Psoas muscle (tissue), 8 donors: ENCODE measurements at places on chromosomes 7 and 10.
A peak's percentile ranks its signal among the peaks of the same experiment; 100 is the strongest.

GRCh38 chr10:132906836-132907235 is 35.5 kb downstream of the CFAP46 start:
- DNase-seq: peak; percentile 30

- no peak for DNase-seq
Observed at GRCh38 chr7:142000244-142000643, 4.6 kb downstream of the MGAM start.

DNA sequence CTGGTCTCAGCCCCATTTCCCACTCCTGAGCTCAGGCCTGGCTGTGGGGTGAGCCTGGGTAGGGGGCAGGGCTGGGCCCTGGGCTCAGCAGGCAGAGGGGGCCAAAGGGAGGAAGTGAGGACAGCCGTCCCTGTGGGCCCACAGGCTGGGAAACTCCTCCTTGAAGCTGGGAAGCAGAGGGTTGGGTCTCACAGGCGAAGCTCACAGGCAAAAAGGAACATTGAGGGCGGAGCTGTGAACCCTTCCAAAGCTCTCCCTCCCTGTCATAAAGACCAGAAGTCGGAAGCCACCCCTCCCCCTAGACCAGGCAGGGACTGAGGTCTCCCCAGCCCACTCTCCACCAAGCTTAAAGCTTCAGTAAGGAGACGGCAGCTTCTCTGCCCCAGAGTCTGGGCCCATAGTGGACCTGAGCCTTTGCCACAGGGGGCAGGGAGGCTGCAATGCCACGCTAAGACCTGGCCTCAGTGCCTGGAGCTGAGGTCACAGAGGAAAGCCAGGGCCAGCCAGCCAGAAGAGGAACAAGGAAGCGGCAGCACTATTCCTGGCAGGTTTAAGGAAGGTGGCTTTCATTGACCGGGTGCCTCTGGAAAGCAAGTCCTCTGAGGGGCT is 1.0 kb upstream of the KCP start:
- no peak for DNase-seq

DNA sequence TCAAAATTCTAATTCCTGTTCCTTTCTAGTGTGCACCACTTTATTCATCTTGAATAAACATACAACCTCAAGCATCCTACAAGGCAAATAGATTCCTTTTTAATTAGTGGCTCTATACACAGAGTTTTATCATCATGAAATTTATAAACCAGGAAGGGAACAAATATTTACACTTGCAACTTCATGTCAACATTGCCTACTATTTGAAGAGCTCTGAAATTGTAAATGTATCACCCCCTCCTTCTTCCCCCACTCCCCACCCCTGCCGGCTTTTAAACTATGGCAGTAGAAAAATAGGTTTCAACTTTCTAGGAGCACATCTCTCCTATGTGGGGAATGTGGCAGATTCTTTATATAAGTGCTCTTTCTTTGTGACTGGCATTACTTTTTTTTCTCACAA is 49.6 kb downstream of the KAT6B start:
- DNase-seq: no peak

DNA sequence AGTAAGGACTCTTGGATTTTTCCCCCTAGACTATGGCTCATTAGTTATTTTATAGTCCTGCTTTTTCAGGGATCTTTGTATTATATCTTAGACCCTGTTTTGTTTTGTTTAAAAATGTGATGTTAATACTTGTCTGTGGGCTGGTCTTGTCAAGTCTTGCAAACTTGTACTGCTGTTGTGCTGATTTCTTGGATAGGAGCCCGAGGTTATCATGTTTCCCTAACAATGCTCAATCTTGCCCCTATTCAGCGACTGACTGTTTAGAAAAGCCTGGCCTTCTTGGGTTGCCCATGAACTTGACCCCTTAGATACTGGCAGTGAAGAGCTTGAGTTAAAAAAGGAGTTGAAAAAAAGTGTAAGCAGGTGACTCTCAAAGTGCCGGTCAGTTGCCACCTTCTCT is 115.7 kb downstream of the KIAA1217 start:
- DNase-seq: no peak

GRCh38 chr7:80950550-80950967 is 31.7 kb upstream of the SEMA3C start:
- DNase-seq: no peak

DNA sequence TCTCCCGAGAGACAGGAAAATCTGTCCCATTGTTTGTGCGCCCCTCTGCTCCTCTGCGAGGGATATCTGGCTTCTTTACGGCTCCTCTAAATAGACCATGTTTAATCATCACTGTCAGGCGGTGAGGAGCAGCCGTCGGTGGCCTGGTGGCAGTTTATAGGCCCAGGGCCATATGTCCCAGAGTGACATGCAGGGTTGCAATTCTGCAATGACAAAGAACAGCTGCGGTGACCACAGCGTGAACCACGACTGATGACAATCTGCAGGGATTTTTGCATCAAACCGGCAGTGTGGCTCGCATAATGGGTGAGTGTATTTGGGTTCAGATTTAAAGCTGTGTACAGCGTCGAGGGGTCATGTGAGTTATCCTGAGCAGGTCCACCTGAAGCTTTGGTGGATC is 41.5 kb downstream of the GATA3 start:
- DNase-seq: no peak

- no peak for DNase-seq
Observed at GRCh38 chr7:68785036-68785435, 813.2 kb upstream of the AUTS2 start.

DNA sequence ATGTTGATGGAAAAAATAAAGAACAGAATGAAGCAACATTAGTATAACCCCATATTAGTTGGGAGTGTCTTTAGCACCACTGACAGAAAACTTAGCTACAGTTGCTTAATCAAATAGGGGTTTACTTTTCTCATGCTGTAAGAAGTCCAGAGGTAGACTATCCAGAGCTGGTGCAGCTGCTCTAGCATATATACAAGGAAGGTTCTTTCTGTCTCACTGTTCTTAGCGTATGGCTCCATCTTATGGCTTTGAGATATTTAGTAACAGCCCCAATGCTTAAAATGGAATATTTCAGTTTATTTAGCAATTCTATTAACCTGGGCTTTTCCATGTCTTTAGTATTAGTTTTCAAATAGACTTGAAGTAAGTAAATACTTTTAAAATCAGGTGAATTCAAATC is 15.2 kb upstream of the WNT2 start:
- DNase-seq: no peak

GRCh38 chr10:49484486-49485235 is 54.3 kb downstream of the ERCC6 start:
- DNase-seq: no peak

DNA sequence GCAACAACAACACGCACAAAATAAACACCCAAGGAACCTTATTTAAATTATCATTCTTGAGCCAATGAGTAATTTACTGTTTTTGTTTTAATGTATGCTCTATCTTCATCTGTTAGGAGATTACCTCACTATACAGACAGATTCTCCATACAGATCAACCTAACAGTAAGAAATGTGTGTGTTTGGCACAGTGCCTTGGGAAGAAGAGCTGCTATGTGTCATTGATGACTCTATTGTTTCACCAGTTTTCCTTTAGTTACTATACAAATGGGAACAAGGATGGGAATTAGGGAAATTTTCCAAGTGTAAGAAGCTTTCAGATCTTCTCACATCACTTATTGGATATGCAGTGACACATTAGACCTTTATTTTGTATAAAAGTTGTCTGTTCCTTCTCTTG is 640.3 kb downstream of the NRG3 start:
- DNase-seq: no peak

DNA sequence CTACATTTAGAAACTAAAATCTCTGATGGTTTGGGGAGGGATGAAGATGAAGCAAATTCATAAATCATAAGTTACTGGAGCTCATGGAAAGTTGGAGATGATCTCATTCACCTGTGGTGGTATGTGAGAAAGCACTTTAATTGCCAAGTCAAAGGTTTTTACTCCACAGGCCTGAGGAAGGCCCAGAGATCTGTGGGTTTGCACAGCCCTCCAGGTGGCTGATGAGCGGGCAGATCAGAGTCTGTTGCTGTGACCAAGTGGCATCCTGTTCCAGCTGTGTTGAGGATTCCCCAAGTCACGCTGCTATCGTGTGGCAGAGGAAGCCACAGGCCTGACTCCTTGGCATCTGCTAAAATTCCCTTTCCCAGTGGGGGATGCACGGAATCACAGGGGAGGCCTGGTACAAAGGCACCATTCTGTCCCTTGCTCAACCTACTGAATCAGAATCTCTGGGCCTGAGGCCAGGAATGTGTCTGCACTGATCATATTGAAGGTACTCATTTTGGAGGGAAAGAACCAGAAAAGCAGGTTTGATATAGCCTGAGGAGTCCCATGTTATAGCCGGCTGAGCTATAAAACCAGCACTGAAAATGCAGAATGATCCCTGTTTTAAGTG is 19.7 kb upstream of the DDC start:
- no peak for DNase-seq

- DNase-seq: no peak
Observed at GRCh38 chr7:47584536-47584895, 2.6 kb upstream of the TNS3 start.

GRCh38 chr10:52951824-52952223 is 179.2 kb upstream of the MBL2 start:
- DNase-seq: no peak

- no peak for DNase-seq
Observed at GRCh38 chr7:30308389-30308788, 24.0 kb downstream of the ZNRF2 start.

GRCh38 chr7:105707381-105707780 is 126.1 kb upstream of the EFCAB10 start:
- DNase-seq: no peak

DNA sequence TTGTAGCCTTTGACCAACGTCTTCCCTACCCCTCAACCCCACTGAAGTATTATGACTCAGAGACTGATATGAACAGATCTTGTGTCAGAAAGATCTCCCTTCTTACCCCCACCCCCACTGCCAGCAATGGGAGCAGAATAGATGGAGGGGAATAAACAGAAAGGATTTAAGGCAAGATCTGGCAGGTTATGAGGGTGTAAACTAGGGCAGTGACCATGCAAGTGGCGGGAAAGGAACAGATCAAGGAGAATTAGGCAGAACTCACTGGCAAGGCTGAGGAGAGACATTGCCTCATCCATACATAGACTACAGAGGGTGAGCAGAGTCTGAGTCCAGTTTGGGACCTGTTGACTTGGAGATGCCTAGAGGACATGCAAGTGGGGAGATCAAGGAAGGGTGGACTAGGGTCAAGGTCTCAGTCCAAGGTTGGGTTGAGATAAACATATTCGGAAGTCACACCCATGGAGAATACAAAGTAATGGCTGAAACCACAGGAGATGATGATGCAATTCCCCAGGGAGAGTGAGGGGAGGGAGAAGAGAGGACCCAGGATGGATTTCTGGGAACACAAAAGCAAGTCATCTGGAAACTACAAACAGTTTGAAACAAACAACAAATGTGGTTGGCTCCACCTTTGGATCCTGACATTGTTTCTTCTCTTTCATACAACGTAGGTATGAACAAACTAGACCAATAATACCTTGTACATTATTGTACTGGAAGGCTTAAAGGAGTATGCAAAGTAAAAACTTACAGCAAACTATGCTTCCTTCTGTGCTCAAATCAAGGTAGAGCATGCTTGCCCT is 44.9 kb upstream of the IL6 start:
- no peak for DNase-seq

- DNase-seq: no peak
Observed at GRCh38 chr10:29245476-29245875, 43.4 kb upstream of the LYZL1 start.

DNA sequence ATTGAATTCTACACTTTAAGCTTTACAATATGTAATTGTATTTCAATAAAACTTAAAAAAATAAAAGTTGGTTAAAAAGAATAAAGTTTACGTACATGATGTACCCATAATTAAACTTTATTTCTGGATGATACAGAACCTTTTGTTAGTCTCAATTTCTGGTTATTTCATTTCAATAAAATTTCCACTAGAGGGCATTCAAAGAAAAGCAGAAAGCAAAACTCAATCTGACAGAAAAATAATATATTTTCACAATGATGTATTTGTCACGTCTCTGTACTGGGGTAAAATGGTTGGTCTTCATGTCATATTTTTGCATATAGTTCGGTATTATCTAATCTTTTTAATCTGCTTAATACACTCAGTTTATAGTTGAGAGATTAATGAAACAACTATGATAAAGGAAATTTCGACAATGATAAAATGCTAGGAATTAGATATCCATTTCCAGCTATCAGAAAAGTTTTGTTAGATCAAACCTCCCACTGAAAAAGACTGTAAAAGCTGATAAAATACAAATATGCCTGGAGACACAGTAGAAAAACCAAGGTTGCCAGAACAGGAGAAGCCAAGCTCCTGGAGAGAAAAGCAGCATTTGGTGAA is 27.4 kb downstream of the ASZ1 start:
- no peak for DNase-seq

GRCh38 chr10:60872451-60872850 is 71.5 kb downstream of the RHOBTB1 start:
- peak; percentile 18 for DNase-seq

- DNase-seq: no peak
Observed at GRCh38 chr10:62559481-62560200, 185.5 kb downstream of the ZNF365 start.

GRCh38 chr10:132876131-132876860 is 66.1 kb downstream of the CFAP46 start:
- peak; percentile 22 for DNase-seq

DNA sequence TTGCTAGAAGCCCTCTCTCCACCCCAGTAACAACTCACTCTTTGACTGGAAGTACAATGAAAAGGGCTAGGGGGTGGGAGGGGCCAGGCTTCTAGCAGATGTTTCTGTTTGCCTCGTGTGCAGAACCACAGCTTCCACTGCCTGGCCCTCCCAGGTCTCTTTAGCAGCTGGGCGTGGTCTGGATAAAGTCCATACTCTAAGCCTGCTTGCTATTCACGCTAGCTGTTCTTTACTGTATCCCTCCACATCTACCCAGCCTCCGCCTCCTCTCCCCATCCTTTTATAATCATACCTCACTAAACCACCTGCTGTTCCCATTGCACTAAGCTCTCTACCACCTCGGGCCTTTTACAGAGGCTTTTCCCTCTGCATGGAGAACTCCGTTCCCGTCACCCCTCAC is 288.8 kb downstream of the CAMK1D start:
- DNase-seq: no peak
